ENCODE measurements at places on chromosomes 3 and 15. TPM values are rescaled to one million over a fixed set of nuclear protein-coding genes. Genes with fewer than 3 reads are reported as not detected.

TRAT1 gene
- not detected for total RNA-seq

POMGNT2 gene
- 6.3 TPM for total RNA-seq

PLXNB1 gene
- total RNA-seq: 17.7 TPM

TRANK1 gene
- 2.6 TPM for total RNA-seq

PYGO1 gene
- 6.0 TPM for total RNA-seq

PRR20G gene
- total RNA-seq: 0.19 TPM

ONECUT1 gene
- total RNA-seq: 0.30 TPM

PHC3 gene
- 10.0 TPM for total RNA-seq

KCNH8 gene
- not detected for total RNA-seq

TMEM108 gene
- total RNA-seq: not detected

TEX55 gene
- total RNA-seq: not detected

CFAP100 gene
- total RNA-seq: not detected

PPP1R14D gene
- total RNA-seq: not detected

PRTG gene
- 11.0 TPM for total RNA-seq

MAP6D1 gene
- 6.9 TPM for total RNA-seq

CYP1A1 gene
- total RNA-seq: 1.6 TPM

STRIT1 gene
- not detected for total RNA-seq

TNFAIP8L3 gene
- 8.9 TPM for total RNA-seq

B2M gene
- 399 TPM for total RNA-seq

ERICH6 gene
- not detected for total RNA-seq

FAM174B gene
- 7.6 TPM for total RNA-seq

MAP2K5 gene
- total RNA-seq: 12.2 TPM

All from A549 treated with CORT108297 at 1 μM for 4 hours (cell line).